ENCODE measurements at places on chromosomes 5 and 9.

GRCh38 chr5:142307146-142307890, 17.5 kb downstream of the SPRY4 start:
- DNase-seq = no peak

DNA sequence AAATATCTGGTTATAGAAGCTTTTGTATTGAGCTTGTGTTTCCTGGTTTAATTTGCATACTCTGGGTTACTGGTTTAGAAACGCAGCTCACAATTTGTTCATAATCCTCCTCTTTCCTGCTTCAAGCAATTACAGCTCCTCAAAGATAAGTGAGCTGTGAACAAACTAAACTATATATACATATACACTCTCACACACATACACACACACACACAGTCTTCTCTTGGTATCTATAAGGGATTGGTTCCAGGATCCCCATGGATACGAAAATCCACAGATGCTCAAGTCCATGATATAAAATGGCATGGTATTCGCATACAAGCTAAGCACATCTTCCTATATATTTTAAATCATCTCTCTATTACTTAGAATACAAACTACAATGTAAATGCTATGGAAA, 510.9 kb upstream of the CDH18 start:
- DNase-seq = no peak

DNA sequence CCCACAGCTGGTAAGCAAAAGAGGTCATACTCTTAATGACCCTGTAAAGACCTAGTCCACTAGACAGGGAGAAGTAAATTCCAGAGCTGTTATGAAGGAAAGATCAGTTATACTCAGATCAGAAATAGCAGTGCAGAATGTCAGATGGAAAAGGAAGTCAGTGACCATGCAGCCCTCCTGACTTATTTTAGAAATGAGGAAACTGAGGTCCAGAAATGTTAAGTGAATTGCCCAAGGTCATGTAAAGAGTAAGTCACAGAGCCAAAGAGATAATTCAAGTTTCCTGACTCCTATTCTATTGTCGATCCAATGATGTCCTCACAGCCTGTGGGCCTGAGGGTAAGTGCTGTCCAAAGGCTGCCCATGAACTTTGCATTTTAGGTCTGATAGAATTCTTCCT, 214.9 kb upstream of the IL12B start:
- no peak for DNase-seq

DNA sequence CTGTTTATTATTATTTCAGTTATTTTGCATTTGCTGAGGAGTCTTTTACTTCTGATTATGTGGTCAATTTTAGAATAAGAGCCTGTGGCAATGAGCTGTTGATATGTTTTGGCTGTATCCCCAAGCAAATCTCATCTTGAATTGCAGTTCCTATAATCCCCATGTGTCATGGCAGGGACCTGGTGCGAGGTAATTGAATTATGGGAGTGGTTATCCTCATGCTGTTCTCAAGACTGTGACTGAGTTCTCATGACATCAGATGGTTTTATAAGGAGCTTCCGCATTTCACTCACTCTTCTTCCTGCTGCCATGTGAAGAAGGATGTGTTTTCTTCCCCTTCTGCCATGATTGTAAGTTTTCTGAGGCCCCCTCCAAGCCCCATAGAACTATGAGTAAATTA, 114.9 kb upstream of the SLCO6A1 start:
- no peak for DNase-seq
